Activated CD4-positive, alpha-beta T cell treated with anti-CD3 and anti-CD28 coated beads, Interleukin-2, amount 10 ng/mL, durations not matched to agents 7 days and 5 days (primary cell): ENCODE measurements at places on chromosomes 2 and 18. TPM values are rescaled to one million over a fixed set of nuclear protein-coding genes. Genes with fewer than 3 reads are reported as not detected.

Gene BMP10
- not detected for total RNA-seq

Gene SLC5A7
- total RNA-seq = not detected

Gene ANKRD30BL
- not detected for total RNA-seq

Gene CYRIA
- 0.31 TPM for total RNA-seq

Gene TXNDC2
- not detected for total RNA-seq

DNA sequence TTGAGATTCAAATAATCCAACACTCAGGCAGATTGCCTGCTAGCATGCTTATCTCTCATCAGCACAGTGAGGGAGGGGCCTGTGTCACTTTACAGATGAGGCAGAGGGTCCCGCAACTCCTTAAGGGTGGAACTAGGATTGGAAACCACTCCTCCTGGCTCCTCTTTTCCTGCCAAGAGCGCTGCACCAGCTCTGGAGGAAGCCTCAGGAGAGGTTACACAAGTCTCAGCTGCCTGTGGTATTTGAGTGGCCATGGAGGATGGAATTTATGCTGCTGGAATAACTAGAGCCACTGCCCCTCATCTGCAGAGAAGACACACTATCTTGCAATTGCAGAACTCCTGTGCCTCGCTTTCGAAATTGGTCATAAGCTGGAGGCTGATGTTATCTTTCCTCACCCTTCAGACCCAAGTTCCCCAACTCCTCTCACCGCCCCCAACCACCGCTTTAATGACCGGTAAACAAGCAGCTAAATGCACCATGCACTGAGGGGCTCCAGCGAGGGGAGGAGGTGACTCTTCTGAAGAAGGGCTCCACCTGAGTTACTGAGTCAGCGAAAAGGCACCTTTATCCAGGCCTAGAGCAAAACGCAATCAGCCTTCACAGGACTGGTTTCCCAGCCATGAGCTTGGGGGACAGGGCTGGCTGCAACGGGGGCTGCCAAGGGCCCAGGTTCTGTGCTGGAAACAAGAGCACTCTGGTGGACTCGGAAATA is 245.8 kb downstream of the SOX11 start:
- DNase-seq = no peak

DNA sequence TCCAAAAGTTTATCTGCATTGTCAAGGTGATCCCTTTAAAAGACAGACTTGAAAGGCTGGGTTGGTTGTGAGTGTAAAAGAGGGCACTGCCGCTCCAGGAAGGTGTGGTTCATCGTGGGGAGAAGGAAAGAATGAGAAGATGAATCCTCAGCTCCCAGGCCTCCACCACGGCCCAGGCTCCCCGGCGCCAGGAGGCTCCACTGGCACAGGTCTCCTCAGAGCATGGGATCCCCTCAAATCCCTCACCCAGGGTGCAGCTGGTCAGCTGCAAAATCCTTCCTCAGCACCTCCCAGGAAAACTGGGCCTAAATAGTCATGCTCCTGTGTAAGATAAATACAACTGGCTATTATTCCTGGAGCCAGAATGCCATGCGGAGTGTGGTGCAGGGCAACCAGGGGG is 221.1 kb downstream of the ZNF516 start:
- DNase-seq = no peak

GRCh38 chr2:239772721-239773120 is 252.4 kb downstream of the NDUFA10 start:
- DNase-seq = no peak

DNA sequence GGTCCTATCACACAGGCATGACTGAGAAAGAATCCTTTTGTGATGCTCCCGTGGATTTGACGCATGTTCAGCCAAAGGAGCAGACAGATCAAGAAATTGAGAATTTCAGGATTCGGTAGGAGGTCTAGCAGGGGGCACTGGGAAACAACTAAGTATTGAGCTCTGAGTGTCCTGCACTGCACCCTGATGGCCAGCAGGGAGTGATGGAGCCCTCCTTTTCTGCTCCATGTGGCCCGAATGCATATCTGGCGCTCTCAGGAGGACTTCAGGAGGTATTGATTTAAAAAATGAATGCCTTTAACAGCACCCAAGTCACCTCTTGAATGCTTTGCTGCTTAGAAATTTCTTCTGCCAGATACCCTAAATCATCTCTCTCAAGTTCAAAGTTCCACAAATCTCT is 58.0 kb downstream of the ZNF519 start:
- no peak for DNase-seq

GRCh38 chr2:212794471-212794870 is 255.9 kb upstream of the ERBB4 start:
- DNase-seq = no peak

GRCh38 chr2:45777996-45778719 is 126.7 kb downstream of the PRKCE start:
- no peak for DNase-seq

GRCh38 chr2:177396703-177397460 is 4.3 kb downstream of the AGPS start:
- no peak for DNase-seq

GRCh38 chr2:75088791-75089190 is 110.5 kb downstream of the TACR1 start:
- no peak for DNase-seq

GRCh38 chr2:205815673-205816072 is 133.4 kb downstream of the NRP2 start:
- DNase-seq = no peak

GRCh38 chr2:71612581-71613402 is 159.4 kb downstream of the DYSF start:
- no peak for DNase-seq

DNA sequence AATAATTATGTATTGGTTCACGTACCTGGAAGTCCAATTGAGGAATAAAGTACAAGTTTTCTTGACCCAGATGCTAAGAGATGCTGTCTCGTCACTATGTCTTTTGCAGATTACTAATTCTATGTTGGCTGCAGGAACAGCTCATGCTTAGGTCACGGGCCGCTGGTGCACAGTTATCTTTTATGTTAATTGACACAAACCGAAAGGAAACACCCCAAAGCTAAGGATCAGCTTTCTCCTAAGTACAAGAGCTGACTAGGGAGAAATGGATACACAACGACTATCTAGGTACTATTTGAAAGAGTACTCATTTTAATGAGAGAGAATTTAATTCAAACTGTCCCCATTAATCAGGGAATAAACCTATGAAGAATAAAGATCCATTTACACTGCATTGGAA is 217.7 kb upstream of the SLC35G4 start:
- no peak for DNase-seq
